ENCODE measurements at places on chromosomes 16 and 17.

- peaks cover 1% of the 10 kb centered on the region for H3K36me3 ChIP-seq
- H3K4me1 ChIP-seq = peaks cover 12% of the 10 kb centered on the region
- H3K27me3 ChIP-seq = no peaks in the 10 kb centered on the region
- DNase-seq = no peak
- peak overlapping the region; percentile 95 for H3K27ac ChIP-seq
These were observed 1.8 kb downstream of the JPT1 start for GRCh38 chr17:75152523-75152921.

DNA sequence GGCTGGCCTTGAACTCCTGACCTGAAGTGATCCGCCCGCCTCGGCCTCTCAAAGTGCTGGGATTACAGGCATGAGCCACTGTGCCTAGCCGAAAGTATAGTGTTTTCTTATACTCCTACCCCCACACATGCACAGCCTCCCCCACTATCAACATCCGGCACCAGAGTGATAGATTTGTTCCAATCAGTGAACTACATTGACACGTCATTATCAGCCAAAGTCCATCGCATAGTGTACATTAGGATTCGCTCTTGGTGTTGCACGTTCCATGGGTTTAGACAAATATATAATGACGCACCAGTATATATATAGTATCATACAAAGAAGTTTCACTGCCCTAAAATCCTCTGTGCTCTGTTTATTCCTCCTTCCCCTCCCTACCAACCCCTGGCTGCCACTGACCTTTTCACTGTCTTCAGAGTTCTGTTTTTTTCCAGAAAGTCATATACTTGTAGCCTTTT is 11.9 kb upstream of the TM4SF5 start:
- H3K4me3 ChIP-seq = no peak overlapping the region
- no peaks in the 10 kb centered on the region for H3K36me3 ChIP-seq
- H3K4me1 ChIP-seq = no peaks in the 10 kb centered on the region
- no peak overlapping the region for H3K27ac ChIP-seq
- H3K27me3 ChIP-seq = no peaks in the 10 kb centered on the region
- no peak for DNase-seq

GRCh38 chr17:50183421-50183994 is 17.7 kb downstream of the SGCA start:
- no peaks in the 10 kb centered on the region for H3K36me3 ChIP-seq
- H3K4me3 ChIP-seq = no peak overlapping the region
- no peaks in the 10 kb centered on the region for H3K27me3 ChIP-seq
- peaks cover 8% of the 10 kb centered on the region for H3K4me1 ChIP-seq
- no peak for DNase-seq

DNA sequence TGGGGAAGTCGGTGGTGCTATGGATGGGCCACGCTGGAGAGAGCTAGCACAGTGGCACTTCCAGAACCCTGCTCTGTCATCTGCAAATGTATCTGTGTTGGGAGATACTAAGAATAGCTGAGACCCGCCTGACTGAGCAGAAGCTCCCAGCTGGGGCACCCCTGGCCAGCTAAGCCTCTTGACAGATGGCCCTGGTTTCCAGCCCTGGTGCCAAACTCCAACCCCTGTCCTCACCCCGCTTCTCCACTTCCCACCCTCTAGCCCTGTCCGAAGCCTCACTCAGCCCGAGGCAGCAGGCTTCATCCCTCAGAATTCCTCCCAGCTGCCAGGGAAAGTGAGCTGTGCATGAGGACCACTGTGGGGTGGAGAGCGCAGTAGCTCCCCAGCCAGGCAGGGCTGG is 124.4 kb downstream of the CCDC144A start:
- no peak overlapping the region for H3K4me3 ChIP-seq
- no peaks in the 10 kb centered on the region for H3K27me3 ChIP-seq
- no peaks in the 10 kb centered on the region for H3K36me3 ChIP-seq
- no peak overlapping the region for H3K27ac ChIP-seq

DNA sequence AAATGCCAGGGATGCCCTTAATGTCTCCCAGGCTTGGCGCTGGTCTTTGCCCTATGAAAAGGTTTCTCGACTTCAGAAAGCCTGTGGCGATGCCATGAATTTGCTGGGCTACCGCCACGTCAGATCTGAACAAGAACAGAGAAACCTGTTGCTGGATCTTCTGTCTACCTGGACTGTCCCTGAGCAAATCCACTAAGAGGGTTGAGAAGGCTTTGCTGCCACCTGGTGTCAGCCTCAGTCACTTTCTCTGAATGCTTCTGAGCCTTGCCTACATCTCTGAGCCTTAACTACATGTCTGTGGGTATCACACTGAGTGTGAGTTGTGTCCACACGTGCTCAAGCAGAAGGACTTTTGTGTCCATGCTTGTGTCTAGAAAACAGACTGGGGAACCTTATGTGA is 11.4 kb downstream of the CHST4 start:
- no peaks in the 10 kb centered on the region for H3K36me3 ChIP-seq
- no peak overlapping the region for H3K4me3 ChIP-seq
- H3K27me3 ChIP-seq = no peaks in the 10 kb centered on the region
- peak; percentile 71 for DNase-seq
- no peaks in the 10 kb centered on the region for H3K4me1 ChIP-seq

Measured in Caco-2 (cell line).